ENCODE measurements at places on chromosomes 7 and 10. TPM values are rescaled to one million over a fixed set of nuclear protein-coding genes. Genes with fewer than 3 reads are reported as not detected.
A peak's percentile ranks its signal among the peaks of the same experiment; 100 is the strongest.

PKD1L1 gene
- 0.17 TPM for total RNA-seq

DNA sequence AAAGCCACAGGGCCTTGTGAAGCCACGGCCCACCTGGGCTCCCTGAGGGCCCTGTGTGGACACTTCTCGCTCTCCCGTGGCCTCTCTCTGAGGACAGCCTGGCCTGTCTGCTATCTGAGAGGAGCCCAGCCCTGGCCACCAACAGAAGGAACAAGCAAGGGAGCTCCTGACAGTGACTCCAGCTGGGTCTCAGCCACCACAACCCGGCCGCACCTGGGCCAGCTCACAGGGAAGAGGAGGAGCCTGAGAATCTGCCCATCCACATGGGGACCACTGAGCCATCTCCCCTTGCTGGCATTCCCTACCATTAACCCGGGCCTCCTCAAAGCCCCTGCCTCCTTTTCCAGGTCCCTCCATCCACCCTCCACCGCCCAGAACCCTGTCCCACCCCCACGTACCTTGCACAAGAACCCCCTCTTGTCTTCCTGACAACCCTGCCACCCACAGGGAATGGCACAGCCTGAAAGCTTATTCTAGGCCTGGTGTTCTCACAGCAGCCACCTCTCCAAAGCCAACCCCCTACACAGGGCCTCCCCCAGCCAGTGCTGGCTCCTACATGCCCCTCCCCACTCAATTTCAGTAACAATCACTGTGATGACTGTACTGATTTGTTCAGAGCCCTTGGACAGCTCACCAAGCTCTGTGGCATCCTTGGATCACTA, 120.2 kb downstream of the GRID1 start:
- H3K36me3 ChIP-seq = no peaks in the 10 kb centered on the region
- H3K27ac ChIP-seq = no peak overlapping the region
- H3K4me1 ChIP-seq = no peaks in the 10 kb centered on the region
- H3K4me3 ChIP-seq = no peak overlapping the region

DNA sequence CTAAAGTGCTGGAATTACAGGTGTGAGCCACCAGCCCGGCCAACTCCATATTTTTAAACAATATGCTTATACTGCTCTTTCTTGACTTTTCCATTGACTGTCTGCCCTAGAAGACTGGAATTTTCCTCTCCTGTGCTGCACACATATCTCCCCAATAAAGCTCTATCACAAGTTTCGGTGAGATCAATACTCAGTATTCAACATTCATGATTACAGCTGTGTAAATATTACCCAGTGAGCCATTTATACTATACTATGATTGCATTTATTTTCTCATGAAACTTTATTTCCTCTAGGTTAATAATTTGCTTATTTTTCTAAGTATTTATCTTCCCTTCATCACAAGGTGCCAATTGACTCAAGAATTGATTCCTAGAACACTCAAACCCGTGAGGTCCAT, 48.5 kb upstream of the GRID1 start:
- peaks cover 43% of the 10 kb centered on the region for H3K4me1 ChIP-seq
- no peak overlapping the region for H3K4me3 ChIP-seq
- no peak for DNase-seq
- peak overlapping the region; percentile 71 for H3K27ac ChIP-seq
- peaks cover 8% of the 10 kb centered on the region for H3K36me3 ChIP-seq

DNA sequence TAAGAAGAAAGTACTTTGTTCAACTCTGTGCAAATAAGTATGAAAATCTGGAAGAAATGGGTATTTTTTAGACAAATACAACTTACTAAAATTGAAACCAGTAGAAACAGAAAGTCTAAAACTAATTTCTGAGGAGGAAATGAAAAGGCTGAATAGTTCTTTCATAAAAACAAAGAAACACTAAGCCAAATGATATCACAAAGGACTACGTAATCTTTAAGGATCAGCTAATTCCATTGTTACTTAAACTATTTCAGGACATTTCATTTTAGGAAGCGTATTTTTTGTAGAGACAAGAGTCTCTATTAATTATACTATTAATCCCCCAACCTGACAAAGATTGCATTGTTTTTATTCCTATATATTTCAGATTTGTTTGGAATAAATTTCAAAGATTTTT, 11.2 kb upstream of the CCSER2 start:
- DNase-seq = no peak
- no peaks in the 10 kb centered on the region for H3K27me3 ChIP-seq
- peaks cover 15% of the 10 kb centered on the region for H3K4me1 ChIP-seq
- H3K36me3 ChIP-seq = no peaks in the 10 kb centered on the region

DNA sequence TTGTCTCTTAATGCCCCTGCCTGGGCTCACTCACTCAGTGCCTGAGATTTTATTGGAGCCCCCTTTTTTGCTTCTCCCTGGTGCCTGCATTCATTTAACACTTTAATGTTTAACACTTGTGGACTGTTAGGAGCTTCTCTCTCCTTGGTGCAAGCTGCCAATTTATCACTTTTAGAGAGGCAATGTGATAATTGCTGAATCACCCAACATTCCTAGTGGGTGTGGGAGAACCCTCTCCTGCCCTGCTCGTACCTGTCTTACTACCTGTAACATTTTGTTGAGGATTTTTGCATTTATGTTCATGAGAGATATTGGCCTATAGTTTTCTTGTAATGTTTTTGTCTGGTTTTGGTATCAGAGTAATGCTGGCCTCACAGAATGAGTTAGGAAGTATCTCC, 13.2 kb downstream of the STAM start:
- no peak overlapping the region for H3K4me3 ChIP-seq
- no peak for DNase-seq
- peaks cover 25% of the 10 kb centered on the region for H3K4me1 ChIP-seq
- H3K27me3 ChIP-seq = no peaks in the 10 kb centered on the region
- H3K27ac ChIP-seq = no peak overlapping the region

- no peak overlapping the region for H3K4me3 ChIP-seq
- H3K27ac ChIP-seq = no peak overlapping the region
- DNase-seq = peak; percentile 77
- peaks cover 4% of the 10 kb centered on the region for H3K36me3 ChIP-seq
- peaks cover 13% of the 10 kb centered on the region for H3K27me3 ChIP-seq
- H3K4me1 ChIP-seq = peaks cover 14% of the 10 kb centered on the region
These were observed 2.8 kb downstream of the ASIC3 start for GRCh38 chr7:151051108-151051507.

DNA sequence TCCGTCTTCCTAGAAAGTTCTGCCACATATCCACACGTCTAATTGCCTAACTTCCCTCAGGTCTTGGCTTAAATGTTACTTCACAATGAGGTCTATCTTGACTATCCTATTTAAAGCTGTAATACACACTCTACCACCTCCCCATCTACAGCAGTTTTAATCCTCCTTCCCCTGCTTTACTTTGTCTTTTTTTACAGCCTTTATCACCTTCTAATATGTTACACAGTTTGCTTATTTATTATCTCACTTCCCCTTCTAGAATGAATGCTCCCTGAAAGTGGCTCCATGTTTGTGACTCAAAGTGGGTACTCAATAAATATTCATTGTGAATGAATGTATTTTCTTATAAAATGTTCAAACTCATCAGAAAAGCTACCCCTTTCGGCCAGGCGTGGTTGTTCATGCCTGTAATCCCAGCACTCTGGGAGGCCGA, 13.6 kb upstream of the MICU1 start:
- no peak overlapping the region for H3K27ac ChIP-seq
- H3K27me3 ChIP-seq = peaks cover 1% of the 10 kb centered on the region
- peaks cover 5% of the 10 kb centered on the region for H3K4me1 ChIP-seq
- no peak for DNase-seq

- H3K4me3 ChIP-seq = no peak overlapping the region
- H3K27me3 ChIP-seq = no peaks in the 10 kb centered on the region
- no peaks in the 10 kb centered on the region for H3K36me3 ChIP-seq
- DNase-seq = no peak
These were observed 102.3 kb upstream of the SEMA3E start for GRCh38 chr7:83751217-83751616.

- H3K4me1 ChIP-seq = peaks cover 17% of the 10 kb centered on the region
- no peaks in the 10 kb centered on the region for H3K36me3 ChIP-seq
- no peak overlapping the region for H3K4me3 ChIP-seq
- no peak for DNase-seq
These were observed 15.2 kb upstream of the FBXW4 start for GRCh38 chr10:101710059-101710695.

COA1 gene
- 72.7 TPM for total RNA-seq

DNA sequence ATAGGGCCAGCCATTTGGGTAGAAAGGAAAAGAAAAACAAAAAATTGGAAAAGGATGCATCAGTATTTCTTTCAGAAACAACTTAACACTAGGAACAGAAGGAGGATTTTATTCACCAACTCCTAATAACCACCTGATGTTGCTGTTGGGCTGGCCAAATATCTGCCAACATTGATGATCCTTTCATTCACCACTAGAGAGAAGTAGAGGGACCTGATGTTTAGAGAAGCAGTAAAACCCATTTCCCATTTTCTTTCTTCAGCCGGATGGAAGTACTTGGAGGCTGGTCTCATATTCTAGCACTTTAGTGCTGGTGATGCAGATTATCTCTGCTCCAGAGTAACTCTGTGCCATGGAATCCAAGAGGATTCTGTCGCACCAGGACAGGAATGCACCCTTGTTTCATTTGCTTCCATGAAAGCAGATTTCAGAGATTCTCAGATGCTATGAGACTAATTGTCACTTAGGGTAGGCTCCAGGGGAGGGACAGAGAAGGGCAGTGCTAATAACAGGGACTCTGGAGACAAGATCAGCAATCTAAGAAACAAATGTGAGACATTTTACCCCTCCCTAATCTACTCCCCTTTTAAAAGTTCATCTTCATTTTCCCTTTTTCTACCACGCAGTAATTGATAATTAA, 3.1 kb downstream of the KLLN start:
- H3K27ac ChIP-seq = peak overlapping the region; percentile 40
- H3K36me3 ChIP-seq = peaks cover 7% of the 10 kb centered on the region
- H3K27me3 ChIP-seq = no peaks in the 10 kb centered on the region
- peak overlapping the region; percentile 38 for H3K4me3 ChIP-seq

GPR26 gene
- not detected for total RNA-seq

GRCh38 chr10:98405422-98405821, 9.6 kb downstream of the PYROXD2 start:
- no peak overlapping the region for H3K27ac ChIP-seq
- peaks cover 2% of the 10 kb centered on the region for H3K36me3 ChIP-seq
- H3K4me3 ChIP-seq = no peak overlapping the region

DNA sequence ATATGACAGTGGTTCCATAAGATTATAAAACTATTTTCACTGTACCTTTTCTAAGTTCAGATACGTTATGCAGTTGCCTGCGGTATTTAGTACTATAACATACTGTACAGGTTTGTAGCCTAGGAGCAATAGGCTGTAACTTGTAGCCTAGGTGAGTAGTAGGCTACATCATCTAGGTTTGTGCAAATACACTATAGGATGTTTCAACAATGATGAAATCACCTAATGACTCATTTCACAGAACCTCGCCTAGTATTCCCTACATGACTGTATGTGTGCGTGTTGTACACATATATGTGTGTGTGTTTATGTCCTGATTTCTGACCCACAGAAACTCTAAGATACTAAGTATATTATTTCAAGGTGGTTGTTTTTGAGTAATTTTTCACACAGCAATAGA, 139.0 kb downstream of the HERPUD2 start:
- no peaks in the 10 kb centered on the region for H3K36me3 ChIP-seq
- H3K27ac ChIP-seq = no peak overlapping the region
- H3K27me3 ChIP-seq = peaks cover 8% of the 10 kb centered on the region
- H3K4me3 ChIP-seq = no peak overlapping the region
- H3K4me1 ChIP-seq = peaks cover 9% of the 10 kb centered on the region

- H3K27me3 ChIP-seq = peaks cover 1% of the 10 kb centered on the region
- peaks cover 11% of the 10 kb centered on the region for H3K36me3 ChIP-seq
- no peak for DNase-seq
- H3K27ac ChIP-seq = no peak overlapping the region
- peaks cover 17% of the 10 kb centered on the region for H3K4me1 ChIP-seq
- no peak overlapping the region for H3K4me3 ChIP-seq
These were observed 15.5 kb downstream of the ELMO1 start for GRCh38 chr7:37433166-37433565.

GRCh38 chr7:40793132-40793531, 658.3 kb downstream of the SUGCT start:
- no peaks in the 10 kb centered on the region for H3K36me3 ChIP-seq
- H3K27ac ChIP-seq = no peak overlapping the region
- no peak overlapping the region for H3K4me3 ChIP-seq
- H3K4me1 ChIP-seq = no peaks in the 10 kb centered on the region

- no peaks in the 10 kb centered on the region for H3K4me1 ChIP-seq
- H3K27me3 ChIP-seq = peaks cover 4% of the 10 kb centered on the region
- H3K27ac ChIP-seq = no peak overlapping the region
- no peak overlapping the region for H3K4me3 ChIP-seq
These were observed 71.5 kb upstream of the PPP2R2D start for GRCh38 chr10:131829156-131829930.

Data from activated naive CD8-positive, alpha-beta T cell treated with anti-CD3 and anti-CD28 coated beads, Interleukin-2, amount 10 ng/mL, durations not matched to agents 7 days and 5 days (primary cell).